ENCODE measurements at places on chromosomes 6 and 20.

GRCh38 chr6:149468179-149468578 is 16.6 kb downstream of the ZC3H12D start:
- DNase-seq = no peak

GRCh38 chr6:142567461-142567860 is 265.7 kb downstream of the ADGRG6 start:
- no peak for DNase-seq

DNA sequence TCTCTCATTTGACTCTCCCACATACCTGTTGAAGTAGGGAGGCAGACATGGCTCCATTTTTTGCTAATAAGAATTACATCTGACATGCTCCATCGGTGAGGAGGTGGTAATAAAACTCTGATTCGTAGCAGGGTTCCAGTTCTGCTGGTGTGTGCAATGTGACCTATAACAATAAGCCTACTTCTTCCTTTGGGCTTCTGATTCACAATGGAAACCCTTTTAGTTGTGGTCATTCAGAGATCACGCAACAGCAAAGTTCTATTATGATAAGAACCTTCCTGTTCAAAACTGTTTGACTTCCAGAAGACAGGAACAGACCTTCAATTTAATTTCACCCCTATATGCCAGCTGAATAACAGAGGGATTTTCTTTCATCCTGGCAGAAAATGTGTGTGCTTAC is 31.4 kb upstream of the GSTA4 start:
- DNase-seq = no peak

DNA sequence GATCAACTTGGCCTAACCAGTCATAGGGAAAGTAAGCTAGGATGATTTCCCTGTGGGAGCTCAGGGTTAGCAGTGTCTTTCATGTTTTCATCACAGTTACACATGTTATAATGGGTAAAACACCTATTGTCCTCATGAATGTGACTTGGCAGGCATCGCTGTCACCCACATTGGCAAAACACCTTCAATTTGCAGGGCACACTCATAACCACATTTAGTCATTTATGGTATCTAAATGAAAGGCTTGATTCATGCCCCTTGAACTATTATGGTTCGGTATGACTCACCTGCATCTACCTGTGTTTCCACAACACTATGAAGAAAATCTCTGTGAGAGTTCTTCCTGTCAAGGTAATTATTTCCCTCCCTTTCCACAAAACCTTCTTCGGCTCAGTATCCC is 49.2 kb downstream of the FRK start:
- no peak for DNase-seq

DNA sequence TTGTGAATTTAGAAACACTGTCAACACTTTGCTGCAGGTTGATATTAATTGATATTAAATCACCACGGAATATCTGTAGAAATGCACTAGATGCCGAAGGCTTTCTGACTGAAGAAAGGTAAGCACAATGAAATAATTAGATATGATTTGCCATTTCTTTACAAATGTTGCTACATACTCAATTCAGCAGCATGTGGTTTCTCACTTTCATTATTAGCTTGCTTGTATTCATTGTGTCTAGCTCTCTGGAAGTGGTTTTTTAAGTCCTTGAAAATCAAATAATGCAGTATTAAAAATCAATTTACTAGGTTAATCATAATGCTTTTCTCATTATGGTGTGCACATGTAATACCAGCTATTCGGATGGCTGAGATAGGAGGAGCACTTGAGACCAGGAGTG is 231.3 kb upstream of the MARCKS start:
- DNase-seq = no peak

DNA sequence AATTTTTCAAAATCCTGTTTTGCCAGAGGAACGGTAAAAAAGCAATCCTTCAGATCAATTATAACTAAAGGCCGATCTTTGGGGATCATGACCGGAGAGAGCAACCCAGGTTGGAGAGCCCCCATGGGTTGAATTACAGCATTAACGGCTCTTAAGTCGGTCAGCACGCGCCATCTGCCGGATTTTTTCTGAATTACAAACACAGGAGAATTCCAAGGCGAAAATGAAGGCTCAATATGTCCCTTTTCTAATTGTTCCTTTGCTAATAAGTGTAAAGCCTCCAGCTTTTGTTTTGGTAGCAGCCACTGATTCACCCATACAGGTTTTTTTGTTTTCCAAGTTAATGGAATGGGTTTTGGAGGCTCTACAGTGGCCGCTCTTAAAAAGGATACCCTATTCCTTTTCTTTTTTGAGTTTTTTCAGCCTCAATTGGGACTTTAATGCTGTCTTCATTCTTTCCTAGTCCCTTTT is 16.9 kb upstream of the PTCRA start:
- DNase-seq = peak; percentile 65
